Bladder microvascular endothelial cell (primary cell): ENCODE measurements at places on chromosomes 2 and 18. TPM values are rescaled to one million over a fixed set of nuclear protein-coding genes. Genes with fewer than 3 reads are reported as not detected.

The LAMA3 gene
- 12.6 TPM in 2 replicates for total RNA-seq

The UGT1A4 gene
- not detected in 2 replicates for total RNA-seq

The FOXD4L1 gene
- total RNA-seq = under 0.01 and 0.06 TPM in 2 replicates

The PSTPIP2 gene
- total RNA-seq = 0.65 and 3.6 TPM in 2 replicates

The RGPD4 gene
- total RNA-seq = not detected in 2 replicates

The MAP3K19 gene
- total RNA-seq = not detected in 2 replicates

The CDH2 gene
- 4.7 and 17.4 TPM in 2 replicates for total RNA-seq

The VWC2L gene
- not detected in 2 replicates for total RNA-seq

The RPL37A gene
- total RNA-seq = 2,118 and 2,859 TPM in 2 replicates

The NT5DC4 gene
- total RNA-seq = not detected in 2 replicates

The CMPK2 gene
- total RNA-seq = 1.4 and 3.6 TPM in 2 replicates

The KCNE4 gene
- 0.31 and 0.65 TPM in 2 replicates for total RNA-seq

The GAD1 gene
- total RNA-seq = 0.16 and 0.38 TPM in 2 replicates
